HT-29 (cell line): ENCODE measurements at places on chromosomes 11 and 22.

DNA sequence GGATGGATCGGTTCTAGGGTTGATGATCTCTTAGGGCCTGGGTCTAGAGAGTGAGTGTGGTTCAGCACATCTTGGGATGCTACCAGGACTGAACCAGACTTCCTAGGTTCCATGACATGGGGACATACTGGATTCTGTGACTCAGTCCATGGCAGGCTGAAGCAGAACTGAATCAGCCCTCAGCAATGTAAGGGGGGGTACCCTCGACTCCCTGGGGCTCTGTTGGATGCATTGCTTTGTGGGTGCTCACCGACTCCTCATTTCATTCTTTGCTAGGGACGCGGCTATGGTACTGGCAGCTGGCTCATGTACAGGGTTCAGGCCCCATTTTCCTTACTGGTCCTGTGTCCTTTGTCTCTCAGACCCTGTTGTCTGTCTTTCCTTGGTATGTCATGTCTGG is 733 bp upstream of the GRAMD1B start:
- DNase-seq: no peak

DNA sequence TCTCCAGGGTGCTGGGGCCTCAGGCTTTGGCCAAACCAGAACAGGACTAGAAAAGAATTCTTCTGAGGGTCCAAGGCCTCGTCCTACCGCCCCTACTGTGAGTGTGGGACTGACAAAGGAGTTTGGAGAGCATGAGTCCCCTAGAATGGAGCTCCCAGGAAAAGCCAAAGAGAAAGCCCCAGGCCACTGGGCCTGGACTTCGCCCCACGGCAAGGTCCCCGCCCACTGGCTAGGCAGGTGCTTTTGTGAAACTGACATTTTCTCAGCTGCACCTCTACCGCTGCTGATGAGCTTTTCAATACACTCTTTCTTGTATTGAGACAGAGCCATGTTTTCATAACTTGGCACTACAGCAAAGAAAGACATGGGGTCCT is 9.7 kb upstream of the FGF3 start:
- DNase-seq: peak; percentile 35

DNA sequence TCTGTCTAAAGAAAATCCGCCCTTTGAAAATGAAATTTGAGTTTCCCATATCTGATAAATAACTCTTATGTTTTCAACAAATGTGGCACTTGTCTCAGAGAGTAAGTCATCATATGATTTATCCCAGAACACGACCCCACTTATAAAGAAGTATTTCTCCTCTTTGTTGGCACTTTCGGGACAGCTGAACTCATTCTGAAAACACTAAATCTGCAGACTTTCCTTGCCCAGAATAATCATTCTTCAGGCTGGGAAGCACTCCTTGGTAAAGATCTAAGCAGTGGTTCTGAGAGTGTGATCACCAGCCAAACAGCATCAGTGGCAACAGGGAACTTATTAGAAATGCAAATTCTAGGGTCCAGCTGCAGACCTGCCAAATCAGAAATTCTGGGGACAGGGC is 532.2 kb upstream of the API5 start:
- no peak for DNase-seq

GRCh38 chr11:12007230-12007593 is 1.2 kb downstream of the DKK3 start:
- no peak for DNase-seq

GRCh38 chr11:134412203-134413042 is at the start of gene B3GAT1:
Gene B3GAT1, minus strand, starts transcription at chr11:134412242. Its CDS starts 24,583 bp downstream, at chr11:134387659.
- no peak for DNase-seq

GRCh38 chr11:78312712-78313111 is 104.9 kb downstream of the GAB2 start:
- no peak for DNase-seq

DNA sequence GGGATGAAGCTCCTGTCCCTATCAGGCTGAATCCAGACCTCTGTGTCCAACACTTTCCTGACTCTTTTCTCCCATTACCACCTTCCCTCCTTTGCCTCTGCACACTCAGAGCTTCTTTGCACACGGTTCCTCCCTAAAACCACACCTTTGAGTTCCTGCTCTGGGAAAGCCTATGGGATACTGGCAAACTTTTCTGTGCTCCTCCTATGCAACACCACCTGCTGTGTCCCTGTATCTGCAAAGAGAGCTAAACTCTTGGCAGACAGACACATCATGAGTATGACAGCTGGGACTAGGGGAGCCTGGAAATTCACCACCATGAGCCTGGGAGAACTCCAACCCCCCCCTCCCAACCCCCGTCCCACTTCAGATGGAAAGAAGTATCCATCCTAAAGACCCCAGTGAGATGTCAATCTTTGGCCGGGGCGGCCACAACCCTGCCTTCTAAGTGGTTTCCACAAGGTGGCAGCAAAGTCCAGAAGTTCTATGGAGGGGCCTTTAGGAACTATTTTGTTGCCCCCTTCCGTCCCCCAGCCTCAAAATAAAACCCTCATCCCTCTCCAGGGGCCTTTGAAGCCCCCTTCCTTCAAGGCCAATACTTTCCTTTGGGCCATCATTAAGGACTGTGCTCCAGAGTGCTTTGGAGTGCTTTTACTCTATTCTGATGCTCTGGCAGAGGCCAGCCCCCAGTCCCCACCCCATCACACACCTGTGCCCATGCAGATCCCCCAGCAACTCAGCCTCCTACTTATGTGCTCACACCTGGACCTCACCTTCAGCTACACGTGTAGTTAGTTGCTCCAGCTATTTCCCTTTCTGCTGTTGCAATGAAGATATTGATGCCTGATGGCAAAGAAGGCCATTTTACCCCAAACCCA is 19.4 kb downstream of the HTR3A start:
- DNase-seq: peak; percentile 28

- no peak for DNase-seq
These were observed 37.9 kb downstream of the ALG9 start for GRCh38 chr11:111833524-111833923.

GRCh38 chr11:73652046-73652730 is 5.8 kb downstream of the PLEKHB1 start:
- peak; percentile 71 for DNase-seq

DNA sequence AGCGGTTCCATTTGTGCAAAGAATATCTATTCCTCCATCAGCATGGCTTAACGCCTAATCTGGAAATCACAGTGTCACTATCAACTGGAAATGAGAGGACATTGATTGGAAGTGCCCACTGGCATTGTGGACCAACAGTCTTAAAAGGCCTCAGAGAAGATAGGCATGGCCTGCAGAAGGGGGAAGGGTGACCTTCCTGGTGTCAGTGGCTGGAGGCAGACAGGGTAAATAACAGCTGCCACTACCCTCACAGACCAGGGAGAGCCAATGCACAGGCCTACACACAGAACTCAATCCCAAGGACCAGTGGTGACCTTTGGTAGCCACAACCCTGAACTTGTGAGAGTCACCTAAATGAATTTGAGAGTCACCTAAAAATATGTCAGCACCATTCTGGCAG is 36.0 kb downstream of the DDIAS start:
- no peak for DNase-seq

GRCh38 chr11:47503227-47503626 is 49.7 kb downstream of the CELF1 start:
- DNase-seq: no peak

DNA sequence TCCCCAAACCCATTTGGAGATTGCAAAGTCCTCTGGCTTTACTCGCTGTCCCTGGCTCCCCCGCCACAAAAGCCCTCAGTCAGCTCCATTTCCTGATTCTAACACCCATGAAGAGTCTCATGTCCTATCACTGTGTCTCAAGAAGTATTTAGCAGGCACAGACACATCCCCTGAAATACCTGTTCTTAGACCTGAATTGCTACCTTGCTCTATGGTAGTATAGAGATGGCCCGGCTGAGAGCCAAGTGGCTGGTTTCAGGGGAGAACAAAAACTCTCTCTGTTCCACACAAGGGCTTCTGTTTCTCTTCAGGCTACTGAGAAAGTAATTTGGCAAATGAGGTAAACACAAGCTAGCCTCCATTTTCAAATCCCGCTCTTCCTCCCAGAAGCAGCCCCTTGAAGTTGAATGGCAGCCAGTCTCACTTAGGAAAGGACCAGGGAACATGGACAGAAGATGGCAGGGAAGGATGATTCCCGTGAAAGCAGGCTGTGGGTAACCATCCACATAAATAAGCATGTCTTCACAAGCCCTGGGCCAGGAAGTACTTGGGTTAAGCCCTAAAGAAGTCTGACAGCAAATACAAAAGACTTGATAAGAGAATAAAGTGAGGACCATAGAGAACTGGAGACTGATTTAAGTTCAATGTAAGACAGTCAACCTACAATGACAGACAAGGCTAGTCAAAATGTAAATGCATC is 137.8 kb downstream of the C11orf58 start:
- DNase-seq: no peak

- DNase-seq: peak; percentile 8
These were observed 390.1 kb downstream of the CTTN start for GRCh38 chr11:70788248-70789022.

- DNase-seq: no peak
These were observed 84.3 kb downstream of the GDPD4 start for GRCh38 chr11:77217156-77217555.

DNA sequence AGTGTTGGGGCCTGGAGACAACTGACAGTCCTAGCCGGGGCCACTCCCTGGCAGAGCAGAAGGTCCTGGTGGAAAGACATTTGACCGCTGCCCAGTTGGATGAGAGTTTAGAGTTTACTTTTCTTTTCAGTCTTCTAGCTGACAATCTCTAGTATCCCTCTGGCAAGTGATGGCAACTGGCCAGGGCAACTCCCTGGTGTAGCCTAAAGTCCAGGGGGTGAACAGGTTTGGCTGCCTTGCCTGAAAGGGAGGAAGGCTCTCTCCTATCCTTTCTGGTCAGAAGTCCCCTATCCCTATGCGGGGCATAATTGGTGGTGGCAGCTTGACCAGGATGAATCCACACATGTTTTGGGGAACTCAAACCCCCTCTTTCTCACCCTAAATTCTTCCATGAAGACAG is 16.8 kb upstream of the MSANTD2 start:
- no peak for DNase-seq

DNA sequence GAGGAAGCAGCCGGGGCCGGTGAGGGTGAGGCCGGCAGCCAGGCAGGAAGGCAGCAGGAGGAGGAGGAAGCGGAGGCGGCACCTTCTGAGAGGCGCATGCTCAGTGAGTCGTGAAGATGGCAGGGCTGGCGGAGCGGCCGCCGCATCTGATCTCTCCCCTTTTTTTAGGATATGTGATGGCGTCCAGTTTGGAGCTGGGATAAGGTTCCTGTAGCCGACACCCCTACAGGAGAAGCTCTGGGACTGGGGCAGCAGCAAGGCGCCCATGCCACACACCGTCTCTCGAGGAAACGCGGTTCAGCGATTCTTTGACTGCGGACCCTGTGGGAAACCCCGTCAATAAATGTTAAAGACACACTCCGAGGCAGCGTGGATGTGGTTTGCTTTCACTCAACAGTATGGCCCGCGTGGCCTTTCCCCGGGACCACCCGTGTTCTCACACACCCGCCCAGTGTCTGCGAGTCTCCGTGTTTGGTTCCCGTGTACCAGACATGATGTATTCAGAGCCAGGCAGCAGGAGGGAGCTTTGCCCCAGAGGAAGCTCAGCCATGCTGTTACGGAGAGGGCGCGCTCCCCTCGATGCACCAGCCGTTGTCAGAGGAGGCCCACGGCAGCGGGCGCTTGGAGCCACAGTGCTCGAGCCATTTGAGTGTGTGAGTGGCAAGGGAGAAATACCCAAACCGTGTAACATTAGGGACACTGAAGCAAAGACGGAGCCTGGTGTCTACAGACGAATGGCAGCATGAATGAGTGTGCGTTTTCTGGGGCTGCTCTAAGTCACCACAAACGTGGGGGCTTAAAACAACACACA is 27.7 kb upstream of the PARVB start:
- no peak for DNase-seq

GRCh38 chr11:100550912-100551632 is 136.0 kb upstream of the ARHGAP42 start:
- no peak for DNase-seq

DNA sequence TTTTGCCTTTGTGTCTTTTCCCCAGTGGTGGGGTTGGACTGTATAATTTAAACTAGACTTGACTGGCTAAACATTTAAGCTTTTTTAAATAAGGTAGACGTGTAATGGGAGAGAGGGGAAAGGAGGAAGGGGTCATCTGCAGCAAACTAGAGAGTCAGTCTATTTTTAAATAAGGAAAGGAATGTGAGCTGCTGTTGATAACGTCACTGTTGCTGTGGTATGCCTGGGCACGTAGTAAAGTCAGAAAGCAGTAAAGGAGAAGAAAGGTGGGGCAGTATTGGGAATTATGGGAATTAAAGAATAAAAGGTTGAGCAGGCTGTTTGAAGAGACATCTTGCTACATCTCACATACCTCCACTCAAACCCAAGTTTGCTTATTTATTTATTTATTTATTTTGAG is 80.4 kb upstream of the FSHB start:
- DNase-seq: no peak

DNA sequence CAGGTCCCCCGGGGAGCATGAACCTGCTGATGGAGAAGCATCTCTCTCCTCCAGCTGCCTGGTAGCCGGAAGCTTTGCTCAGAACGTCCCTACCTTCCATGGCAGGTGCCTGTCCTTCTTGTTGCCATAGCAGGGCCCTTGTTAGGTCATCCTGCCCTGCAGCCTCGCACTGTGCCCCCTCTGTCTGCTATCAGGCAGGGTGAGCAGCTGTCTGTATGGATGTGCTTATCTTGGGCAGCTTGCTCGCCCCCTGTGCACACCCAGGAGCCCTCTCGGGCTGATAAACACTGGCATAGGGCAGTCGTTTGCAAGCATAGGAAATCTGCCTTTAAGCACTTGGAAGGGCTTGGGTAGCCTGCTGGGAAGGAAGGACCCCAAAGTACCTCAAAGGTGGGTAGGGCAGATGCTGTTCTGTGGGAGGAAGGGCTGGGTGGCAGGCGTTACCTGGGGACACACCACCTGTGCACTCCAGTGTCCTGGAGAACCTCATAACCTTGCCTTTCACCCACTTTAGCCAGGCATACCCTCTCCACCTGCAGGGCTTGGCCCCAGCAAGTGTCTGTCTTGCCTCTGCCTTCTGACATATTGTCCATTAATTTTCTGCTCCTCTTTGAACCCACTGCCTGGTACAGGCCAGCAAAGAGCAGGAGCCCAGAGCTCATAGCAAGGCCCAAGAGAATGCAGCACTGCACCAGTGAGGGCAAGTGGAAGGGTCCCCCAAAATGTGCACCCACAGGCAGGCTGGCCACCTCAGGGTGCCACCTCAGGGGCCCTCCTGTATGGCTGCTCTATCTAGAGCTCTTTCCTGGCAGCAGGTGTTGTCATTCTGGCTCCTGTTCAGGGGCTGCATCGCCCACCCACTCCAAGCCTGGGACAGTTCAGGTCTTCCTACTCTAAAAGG is 8.0 kb upstream of the COMT start:
- no peak for DNase-seq

DNA sequence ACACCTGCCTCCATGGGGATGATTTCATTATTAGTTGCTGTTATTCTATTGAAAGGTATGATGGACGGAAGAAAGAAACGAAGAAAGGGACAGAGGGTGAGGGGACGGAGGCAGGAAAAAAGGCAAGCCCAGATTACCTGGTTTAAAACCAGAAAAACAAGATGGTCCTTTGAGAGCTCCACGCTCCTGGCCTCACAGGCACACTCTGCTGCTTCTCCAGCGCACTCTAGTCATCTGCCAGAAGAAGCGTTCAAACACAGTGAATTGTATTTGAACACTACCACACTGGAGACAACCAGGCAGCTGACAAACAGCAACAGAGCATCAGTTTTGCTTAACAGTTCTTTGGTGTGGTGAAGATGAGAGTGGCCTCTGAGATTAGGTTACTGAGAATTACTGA is 216.9 kb downstream of the CADM1 start:
- DNase-seq: no peak
